AG20443 (cell line): ENCODE measurements at places on chromosomes 1 and 21.

DNA sequence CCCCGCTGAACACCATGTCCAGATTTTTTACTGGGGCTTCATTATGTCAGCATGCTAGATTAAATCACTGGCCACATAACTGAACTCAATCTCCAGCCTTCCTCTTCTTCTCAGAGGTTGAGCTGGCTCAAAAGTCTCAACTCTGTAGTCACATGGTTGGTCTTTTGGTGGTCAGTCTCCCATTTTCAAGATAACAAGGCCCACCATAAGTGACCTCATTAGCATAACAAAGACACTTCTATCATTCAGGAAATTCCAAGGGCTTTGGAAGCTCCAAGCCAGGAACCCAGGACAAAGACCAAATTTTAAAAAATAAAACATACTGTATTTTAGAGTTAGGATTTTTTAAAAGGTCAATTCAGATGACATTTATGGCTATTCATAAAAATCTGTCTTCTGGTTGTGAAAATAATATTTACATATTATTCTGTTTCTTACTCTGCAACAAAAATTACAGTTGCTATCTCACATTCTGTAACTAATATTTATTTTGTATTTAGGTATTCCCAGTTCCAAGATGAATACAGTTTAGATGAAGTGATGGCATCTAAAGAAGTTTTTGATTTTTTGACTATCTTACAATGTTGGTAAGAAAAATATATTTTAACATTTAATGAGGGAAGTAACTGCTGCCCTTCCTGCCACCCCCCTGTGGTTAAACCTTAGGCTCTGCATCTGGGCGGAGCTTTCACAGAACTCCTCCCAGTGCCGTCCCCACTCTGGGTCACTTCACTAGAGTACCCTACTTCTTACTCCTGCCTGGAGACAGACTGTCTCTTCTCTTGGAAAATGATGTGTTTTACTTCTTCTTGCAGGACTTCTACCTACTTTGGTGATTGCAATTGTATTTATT is 49.3 kb downstream of the SCP2 start:
- no peak for DNase-seq

DNA sequence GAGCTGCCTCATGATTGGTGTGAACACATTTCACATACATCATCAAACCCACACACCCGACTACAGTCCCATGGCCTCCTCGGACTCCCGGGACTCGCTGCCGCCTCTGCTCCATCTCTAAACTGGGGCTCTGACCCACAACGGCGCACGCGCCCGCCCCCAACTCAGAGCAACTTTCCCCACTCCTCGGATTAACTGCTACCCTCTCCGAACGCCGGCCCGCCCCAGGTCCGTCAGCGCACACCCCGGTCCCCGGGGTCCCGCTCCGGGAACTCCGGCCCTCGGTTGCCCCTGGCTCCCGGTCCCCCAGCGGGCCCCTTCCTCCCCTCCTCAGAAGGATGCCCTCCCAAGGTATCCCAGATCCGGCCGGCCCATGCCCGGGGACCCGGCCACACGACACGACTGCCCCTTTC is 740 bp downstream of the DSTYK start:
- DNase-seq = peak; percentile 53

GRCh38 chr21:42474043-42474831 is 21.8 kb downstream of the RSPH1 start:
- DNase-seq = no peak

DNA sequence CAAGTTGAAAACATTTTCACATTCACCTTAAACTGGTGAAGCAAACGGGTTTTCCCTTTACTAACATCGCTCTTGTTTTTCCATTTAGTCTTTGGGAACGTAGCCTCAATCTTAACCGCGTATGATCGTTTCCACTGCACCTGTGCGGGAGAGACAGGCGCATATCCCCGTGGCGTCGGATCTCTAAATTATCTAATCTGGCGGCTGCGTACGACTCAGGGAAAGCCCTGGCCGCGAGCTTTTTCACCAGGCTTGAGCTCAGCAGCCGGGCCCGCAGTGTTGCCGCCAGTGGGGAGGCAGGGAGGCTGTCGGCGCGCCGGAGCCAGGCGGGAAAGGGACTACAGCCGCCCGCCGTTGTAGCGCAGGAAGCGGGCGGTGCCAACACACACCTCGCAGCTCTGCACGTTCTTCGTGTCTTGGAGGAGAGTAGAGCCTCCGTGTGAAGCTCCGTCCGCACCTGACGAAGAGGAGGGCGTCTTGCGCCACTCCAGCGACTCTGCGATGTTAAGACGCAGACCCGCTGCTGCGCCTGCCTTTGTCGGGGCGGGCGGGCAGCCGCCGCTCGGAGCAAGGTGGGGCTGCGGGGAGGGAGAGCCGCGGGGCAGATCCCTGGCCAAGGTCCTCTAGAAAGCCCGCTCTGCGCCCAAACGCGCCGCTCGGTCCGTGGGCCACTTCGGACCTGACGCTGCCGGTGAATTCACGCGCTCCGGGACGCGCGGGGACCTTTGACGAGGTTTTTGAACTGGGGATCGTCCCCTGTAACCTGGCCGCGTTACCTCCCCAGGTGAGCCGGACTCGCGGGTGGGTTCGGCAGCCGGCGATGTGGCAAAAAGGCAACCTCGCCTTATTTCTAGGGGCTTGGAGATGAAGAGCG is 18.5 kb upstream of the TBX15 start:
- DNase-seq = no peak

DNA sequence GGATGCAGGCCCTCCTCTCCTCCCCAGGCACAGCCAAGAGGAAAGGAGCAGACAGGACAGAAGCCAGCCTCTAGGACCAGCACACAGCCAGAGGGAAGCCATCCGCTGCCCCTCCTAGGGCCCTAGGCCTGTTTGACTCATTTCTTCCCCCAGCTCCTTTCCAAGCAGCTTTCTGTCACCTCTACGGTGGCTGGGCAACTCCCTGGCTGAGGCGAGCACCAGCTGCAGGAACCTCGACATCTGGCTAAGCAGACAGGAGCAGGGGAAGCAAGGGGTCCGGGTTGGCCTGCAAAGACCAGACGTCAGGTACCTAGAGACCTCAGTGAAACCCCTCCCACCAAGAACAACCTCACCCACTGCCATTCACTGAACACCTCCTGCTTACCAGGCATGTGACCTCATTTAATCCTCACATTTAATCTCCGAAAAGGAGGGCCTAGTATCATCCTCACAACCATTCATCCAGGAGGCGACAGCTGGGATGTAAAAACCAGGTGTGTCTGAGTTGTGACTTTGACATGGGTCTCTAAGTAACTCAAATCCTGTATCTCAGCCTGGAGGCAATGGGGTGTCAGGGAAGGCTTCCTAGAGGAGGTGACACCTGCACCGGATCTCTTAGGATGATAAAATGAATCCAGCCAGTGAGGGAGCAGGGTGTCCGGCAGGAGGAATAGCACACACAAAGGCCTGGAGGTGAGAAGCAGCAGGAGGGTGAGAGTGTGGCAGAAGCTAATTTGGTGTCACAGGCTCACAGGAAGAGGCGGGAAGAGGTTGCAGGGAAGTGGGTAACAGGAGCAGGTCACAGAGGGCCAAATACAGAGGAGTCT is 5.9 kb downstream of the LRP8 start:
- DNase-seq = no peak

- DNase-seq = peak; percentile 11
These were observed 2.3 kb downstream of the SPEN start for GRCh38 chr1:15849775-15850324.

DNA sequence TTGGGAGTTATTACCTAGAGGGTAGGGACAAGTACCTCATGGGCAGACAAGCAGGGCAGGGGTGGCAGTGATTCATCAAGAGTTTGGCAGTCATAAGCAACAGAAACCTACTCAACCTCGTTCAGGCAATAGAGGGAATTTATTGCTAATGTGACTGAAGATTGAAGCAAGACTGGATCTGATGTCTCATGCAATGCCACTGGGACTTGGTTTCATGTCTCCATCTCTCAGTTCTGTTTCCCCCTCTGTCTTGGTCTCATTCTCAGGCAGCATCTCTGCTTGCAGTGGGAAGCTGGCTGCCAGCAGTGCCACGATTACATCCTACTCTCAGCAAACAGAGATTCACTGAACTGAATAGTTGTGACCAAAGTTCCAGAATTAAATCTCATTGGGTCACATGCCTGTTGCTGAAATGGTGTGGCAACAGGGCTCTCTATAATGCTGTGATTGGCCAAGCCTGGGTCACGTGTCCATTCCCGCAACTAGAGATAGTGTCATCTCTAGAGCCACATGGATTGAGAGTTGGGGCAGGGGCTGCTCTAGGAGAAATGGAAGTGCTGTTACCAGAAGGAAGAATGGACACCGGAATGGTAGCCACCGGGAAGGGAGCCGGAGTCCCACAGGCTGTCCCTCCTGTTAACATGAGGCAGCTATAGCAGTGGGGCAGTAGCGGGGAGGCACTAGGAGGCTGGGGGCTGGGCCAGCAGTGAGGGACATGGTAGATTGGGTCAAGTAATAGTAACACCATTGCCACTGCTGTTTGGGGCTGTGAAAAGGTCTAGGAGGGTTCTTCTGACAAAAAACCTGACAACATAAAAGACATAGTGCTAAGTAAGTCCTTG is 3.9 kb upstream of the CDC42 start:
- DNase-seq = peak; percentile 28

DNA sequence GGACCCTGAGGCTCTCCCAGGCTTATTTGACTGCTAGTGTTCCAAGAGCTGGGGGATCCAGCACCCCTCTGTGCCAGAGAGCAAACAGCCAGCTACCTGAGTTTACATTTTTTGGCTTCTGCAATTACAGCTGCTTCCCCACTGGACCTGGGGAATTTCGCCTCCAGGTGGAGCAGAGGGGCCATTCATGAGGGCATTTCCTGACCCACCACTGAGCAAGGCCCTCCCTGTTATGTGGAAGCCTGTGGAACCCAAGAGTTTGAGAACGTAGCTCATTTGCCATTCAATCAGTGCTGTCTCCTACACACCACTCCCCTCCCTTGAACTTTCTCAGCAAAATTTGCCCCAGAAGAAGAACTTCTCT is 42.7 kb upstream of the TMEM51 start:
- DNase-seq = no peak

DNA sequence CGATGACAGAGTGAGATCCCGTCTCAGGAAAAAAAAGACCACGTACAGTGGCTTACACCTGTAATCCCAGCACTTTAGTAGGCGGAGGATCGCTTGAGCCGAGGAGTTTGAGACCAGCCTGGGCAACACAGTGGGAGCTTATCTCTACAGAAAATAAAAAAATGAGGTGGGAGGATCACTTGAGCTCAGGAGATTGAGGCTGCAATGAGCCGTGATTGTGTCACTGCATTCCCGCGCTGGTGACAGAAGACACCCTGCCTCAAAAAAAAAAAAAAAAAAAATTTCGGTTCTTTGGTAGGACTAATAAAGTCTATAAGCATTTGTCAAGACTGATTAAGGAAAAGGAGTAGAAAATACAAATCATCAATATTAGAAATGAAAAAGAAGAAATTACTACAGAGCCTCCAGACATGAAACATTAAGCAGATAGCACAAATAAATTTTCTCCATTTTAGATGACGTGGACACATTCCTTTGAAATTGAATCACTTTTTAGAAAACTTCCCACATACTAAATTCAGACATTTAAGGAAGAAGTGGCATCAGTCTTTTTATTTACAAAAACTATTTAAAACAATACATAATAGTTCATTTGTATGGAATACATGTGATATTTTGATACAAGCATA is 30.4 kb downstream of the MORC3 start:
- peak; percentile 32 for DNase-seq
